ENCODE measurements at places on chromosomes 7 and 10.

- no peak for DNase-seq
These were observed 6.6 kb upstream of the FMC1 start for GRCh38 chr7:139334399-139335150.

DNA sequence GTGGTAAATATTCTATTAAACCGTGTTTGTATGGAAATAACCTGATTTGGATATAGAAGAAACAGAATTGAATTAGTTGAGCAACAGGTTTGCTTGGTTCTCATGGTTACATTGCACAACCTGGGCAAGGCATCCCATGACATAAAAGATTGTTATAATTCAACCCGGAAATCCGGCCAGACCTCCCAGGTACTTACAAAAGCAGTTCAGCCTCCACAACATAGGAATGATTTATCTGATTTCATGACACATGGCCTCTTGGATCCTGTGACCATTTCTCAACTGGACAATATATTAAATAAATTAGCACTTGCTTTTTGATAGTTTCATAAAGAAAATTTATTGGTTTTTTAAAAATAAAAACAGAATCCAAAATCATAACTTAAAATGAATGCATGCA lies 55.1 kb upstream of the PTPN12 start:
- no peak for DNase-seq

- DNase-seq: no peak
These were observed 23.8 kb downstream of the EN2 start for GRCh38 chr7:155481764-155482163.

GRCh38 chr10:30080161-30080560 lies 20.8 kb upstream of the JCAD start:
- DNase-seq: no peak

- no peak for DNase-seq
These were observed 68.2 kb downstream of the ALOX5 start for GRCh38 chr10:45442251-45442650.

GRCh38 chr10:114801411-114801813 lies 20.2 kb upstream of the FHIP2A start:
- DNase-seq: no peak

GRCh38 chr7:153447011-153447410 lies 605.2 kb upstream of the DPP6 start:
- DNase-seq: no peak

GRCh38 chr10:7335977-7336376 lies 74.9 kb downstream of the SFMBT2 start:
- no peak for DNase-seq

DNA sequence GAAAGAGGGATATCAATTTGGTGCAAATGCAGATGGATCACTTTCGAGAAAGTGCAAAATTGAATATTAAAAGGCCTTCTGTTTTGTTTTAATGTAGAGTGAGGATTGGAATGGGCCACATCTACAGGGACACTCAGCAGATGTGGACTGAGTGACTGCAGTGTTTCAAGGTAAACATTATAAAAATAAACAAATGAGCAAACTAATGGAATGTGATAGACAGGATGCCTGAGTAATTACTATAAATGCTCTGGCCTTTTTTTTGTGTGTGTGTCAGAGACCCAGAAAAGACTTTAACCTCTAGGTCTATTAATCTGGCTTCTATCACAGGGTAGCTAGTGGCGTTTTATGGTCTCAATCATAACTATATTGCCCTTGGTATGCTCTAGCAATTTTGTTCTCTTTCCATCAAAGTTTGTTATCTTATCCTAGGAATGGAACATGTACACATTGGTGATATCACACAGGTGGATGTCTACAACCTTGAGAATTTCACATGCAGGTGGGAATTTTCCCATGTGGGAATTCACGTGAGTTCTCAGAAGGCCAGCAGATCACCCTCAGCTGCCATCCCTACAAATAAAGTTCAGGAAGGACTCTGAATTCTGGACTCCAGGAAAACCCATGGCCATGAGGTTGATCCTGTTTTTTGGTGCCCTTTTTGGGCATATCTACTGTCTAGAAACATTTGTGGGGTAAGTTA lies at the start of gene CPA2:
Gene CPA2, plus strand, starts transcription at position 606 of the 703 bp plus-strand sequence. Its CDS starts 19 bp downstream, at position 625.
- no peak for DNase-seq

DNA sequence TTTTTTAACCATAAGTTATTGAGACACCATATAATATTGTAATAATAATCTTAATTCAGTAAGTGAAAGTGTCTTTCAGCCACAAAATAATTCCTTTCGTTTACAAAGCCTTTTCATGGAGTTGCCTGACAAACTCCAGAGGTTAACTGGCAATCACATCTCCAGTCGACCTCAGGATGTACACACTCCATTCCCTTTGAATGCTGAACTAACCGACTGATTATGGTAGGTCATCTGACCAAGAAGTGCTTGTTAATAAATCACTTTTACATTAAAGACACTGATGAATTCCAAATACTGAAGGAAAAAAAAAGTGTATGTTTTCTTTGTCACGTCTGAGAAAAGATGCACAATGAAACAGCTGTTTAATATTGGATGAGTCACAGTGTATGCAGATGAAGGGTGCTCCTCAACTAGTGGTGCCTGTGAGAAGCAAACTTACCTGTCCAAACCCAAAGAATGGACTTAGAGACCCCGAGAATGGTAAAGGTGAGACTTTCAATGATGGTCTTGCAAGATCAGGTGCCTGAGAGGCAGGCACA lies 348.1 kb upstream of the VWC2 start:
- no peak for DNase-seq

DNA sequence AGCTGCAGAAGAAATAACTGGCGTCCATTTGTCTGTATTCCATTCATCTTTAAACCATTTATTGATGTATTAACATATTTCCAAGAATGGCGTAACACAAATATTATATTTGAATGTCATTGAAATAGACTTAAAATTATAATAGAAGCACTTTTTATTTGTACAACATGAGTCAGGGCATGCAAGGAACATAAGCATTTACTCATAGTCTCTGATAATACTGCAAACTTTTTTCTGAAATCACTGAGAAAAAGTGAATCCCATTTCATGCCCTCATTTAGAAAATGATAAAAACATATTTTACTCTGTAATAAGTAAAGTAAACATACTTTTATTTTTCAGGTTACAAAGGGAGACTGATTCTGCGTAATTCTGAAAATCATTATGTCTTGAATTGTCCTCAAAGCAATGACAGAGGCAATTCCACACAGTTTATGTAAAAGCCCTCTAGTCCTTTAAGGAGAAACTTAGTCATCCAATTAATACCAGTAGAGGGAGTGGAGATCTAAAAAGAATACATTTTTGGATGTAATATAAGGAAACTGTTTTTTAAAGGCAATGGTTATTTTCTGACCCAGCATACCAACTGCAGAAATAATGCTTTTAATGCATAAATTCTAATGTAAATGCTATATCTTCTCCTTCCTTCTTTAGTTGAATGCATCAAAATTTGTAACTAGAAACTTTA lies 58.1 kb downstream of the AGMO start:
- DNase-seq: no peak

- DNase-seq: no peak
These were observed 119.0 kb upstream of the RHOBTB1 start for GRCh38 chr10:61063034-61063433.

GRCh38 chr7:123865517-123866117 lies 20.6 kb downstream of the HYAL4 start:
- no peak for DNase-seq

DNA sequence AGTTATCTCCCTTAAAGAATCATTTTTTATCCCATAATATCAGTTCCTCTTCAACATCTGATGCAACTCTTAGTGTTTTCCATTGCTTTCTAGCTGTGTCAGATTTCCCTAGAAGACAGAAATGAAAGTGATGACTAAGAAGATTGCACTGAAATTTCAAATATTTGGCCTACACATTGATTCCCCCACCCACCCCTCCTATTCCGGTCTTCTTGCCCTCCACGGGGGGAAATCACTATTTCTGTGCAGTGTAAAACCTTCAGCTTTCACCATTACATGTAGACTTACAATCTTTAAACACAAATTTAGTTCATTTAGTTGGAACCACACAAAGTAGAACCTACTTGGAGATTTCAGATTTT lies 63.7 kb upstream of the IL6 start:
- no peak for DNase-seq

DNA sequence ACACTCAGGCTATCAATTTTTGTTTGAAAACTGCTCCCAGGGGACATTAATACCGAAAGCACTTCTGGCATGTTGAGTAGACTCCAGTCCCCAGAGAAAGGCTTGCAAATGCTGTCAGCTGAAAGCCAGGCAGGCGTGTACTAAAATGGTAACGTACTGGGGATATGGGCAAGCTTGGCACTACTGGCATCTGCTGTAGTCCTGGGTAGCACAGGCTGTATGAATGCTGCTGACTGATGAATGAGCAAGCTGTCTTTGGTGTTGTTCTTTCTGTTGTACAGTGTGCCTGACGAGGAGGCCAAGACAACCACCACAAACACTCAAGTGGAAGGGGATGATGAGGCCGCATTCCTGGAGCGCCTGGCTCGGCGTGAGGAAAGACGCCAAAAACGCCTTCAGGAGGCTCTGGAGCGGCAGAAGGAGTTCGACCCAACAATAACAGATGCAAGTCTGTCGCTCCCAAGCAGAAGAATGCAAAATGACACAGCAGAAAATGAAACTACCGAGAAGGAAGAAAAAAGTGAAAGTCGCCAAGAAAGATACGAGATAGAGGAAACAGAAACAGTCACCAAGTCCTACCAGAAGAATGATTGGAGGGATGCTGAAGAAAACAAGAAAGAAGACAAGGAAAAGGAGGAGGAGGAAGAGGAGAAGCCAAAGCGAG lies 53.5 kb upstream of the AGBL3 start:
- DNase-seq: no peak

DNA sequence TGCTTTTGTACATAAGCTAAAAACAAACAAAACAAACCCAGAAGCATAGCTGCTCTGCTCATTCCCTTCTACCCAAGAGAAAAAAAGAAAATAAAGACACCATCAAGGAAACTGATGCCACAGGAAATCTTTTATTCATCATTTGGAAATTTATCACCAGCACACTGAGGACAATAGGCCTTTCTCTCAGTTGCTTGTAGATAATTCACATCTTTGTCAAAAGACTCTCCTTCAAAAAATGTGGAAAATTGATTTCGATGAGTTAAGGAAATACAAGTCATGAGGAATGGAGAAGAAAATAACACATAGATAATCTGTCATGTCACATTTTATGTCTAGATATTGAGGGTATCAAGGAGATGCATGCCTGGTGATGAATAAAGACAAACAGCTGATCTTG lies 53.5 kb downstream of the ZNF37A start:
- DNase-seq: no peak

- no peak for DNase-seq
These were observed 8.8 kb downstream of the OGDH start for GRCh38 chr7:44615149-44615611.

GRCh38 chr7:99129536-99129935 lies 14.4 kb downstream of the SMURF1 start:
- no peak for DNase-seq

DNA sequence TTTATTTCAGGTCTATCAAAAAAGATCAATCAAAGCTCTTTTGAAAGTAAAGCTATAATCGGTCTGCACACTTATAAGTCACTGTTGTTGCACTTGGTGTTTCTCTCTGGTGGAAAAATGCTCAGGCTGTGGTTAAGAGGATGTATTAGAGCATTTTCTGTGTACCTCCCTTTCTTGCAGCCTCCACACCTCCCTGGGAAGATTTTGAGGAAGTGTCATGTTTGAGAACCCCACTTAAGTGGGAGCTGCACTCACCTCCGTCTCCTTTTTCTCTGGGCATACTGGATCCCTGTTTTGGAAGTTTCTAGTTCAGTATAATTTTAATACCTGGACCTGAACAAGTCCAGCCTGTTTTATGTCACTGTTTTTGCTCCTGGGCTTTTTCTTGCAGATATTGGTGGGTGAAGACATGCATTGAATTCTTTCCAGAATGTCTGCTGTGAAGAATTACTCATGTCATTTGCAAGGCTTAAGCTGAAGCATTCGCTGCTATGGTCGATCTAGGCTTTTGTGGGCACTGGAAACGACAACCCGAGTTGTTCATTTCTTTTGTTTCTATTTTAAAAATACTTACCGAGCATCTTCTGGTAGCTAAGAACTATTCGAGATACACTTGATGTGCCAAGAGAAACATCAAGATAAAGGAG lies 36.6 kb downstream of the TCF7L2 start:
- no peak for DNase-seq
